ENCODE measurements at places on chromosomes 4 and X. TPM values are rescaled to one million over a fixed set of nuclear protein-coding genes. Genes with fewer than 3 reads are reported as not detected.
A peak's percentile ranks its signal among the peaks of the same experiment; 100 is the strongest.

DNA sequence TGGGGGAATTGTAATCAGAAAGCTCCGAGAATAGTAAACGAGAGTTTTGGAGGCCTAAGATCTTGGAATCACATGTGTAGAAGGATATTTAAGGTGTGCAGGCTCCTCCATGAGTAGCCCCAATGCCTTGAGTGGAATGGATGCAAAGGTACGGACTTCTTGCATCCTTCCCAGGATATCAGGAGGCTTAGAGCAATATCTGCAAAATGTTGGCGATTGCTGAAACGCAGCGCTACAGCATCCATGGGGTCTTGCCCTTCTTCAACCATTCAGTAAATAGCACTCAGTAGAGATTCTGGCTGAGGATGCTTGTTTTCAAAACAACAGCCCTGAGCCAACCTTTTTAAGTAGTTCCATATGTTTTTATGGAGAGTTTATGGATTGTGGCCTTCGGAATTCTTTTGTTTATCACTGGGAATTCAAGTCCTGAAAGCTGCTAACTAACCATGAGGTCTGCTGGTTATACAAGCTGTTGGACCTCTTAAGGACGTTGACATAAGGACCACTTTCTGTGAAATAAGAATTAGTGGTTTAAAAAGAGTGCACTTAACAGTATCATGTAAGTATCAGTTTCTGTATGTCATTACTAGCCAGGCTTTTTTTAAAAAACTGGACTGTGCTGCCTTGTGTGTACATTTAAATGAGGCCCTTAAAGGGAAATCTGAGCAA, 228.8 kb upstream of the PGRMC2 start:
- DNase-seq, result no peak

- no peak for DNase-seq
Measured at GRCh38 chr4:7661846-7662506, 227.2 kb upstream of the PSAPL1 start.

GRCh38 chrX:15475021-15475420, 18.1 kb downstream of the PIR start:
- DNase-seq, result peak; percentile 83

- peak; percentile 12 for DNase-seq
Measured at GRCh38 chr4:120156120-120156718, 89.6 kb upstream of the MAD2L1 start.

EMCN gene
- total RNA-seq, result not detected
